Stimulated activated CD4-positive, alpha-beta T cell treated with anti-CD3 and anti-CD28 coated beads, TNF-alpha, amount 100 ng/mL, for 24 hours (primary cell): ENCODE measurements at places on chromosomes 6 and 20.
A peak's percentile ranks its signal among the peaks of the same experiment; 100 is the strongest.

DNA sequence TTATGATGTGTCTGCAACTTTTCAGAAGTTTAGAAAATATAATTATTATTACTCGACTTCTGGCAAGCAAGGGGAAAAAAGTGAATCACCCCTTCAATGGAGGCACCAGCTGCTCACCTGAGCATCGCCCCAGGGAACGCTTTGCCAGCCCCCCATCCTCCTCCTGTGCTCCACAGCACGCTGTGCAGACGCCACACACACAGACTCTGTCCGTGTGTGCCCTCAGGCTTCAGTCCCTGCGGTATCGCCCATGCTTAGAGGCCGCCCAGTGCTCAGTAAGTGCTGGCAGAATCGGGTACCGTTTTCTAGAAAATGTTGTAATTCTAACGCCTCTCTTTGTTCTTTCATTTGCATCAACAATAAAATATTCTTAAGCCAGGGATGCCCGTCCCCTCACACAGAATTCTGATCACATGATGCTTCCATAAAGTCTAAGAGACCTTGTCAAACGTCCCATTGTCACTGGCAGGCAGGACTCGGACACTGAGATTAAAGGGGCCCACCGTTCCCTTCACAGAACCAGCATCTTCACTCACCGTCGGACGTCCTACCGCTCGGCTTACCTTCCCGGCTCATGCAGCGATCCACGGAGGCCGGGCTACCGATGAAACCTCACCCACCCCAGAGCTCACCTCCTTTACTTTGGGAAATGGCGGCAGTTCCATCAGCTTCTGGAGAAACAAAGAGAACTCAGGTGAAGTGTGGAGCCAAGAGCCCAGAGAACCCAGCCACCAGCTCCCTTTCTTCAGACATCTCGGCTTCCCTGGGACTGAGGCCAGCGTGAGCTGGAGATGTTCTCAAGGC is 105.5 kb downstream of the DLL1 start:
- DNase-seq = no peak

DNA sequence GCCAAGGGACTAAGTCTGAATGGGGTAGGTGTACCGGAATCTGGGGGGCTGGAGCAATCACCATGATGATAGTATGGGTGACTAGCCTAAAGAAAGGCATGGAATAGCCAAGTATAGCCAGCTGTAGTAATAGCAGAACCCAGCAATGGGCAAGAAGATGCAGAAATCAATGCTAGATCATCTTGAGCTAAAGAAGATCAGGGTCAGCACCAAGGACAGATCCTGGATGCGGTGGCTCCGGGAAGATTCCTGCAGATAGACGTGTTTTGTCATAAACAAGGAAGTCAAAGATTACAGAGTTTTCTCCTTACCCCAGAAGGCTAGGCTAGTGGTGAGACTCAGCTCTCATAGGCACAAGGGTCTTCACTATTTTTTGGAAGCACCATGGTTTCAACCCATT is 561.6 kb upstream of the CHD6 start:
- DNase-seq = no peak

DNA sequence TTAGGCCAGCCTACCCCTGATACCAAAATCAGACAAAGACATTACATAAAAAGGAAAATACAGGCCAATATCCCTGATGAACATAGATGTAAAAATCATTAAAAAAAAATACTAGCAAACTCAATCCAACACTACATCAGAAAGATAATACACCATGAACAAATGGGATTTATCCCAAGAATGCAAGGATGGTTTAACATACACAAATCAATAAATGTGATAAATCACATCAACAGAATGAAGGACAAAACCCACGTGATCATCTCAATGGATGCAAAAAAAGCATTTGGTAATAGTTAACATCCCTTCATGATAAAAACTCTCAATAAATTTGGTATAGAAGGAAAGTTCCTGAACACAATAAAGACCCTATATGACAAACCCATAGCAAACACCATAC is 63.8 kb downstream of the SLC22A2 start:
- DNase-seq = no peak

DNA sequence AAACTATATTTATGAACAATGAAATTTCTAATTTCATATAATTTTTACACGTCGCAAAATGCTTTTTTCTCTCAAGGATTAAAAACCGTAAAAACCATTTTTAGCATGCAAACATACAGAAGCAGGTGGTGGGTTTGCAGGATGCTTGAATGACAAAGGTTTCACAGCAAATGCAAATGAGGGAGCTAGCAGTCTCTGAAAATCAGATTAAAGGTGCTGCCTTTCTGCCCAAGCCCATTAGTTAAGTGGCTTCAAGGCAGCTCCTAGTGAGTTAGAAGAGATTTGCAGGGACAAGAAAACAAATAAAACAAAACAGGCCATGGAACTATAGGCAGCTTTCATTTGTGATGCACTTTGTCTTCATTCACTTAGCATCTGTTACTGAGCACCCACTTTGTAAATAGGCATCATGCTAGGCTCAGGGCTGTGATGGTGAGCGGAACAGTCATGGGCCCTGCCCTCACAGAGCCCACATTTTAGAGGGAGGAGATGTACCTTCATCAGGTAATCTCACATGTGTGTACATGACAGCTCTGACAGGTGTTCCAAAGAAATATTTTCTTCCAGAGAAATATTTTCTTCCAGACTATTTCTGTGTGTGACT is 29.5 kb downstream of the NAPB start:
- no peak for DNase-seq

GRCh38 chr6:129672881-129673631 is 36.9 kb downstream of the ARHGAP18 start:
- no peak for DNase-seq

DNA sequence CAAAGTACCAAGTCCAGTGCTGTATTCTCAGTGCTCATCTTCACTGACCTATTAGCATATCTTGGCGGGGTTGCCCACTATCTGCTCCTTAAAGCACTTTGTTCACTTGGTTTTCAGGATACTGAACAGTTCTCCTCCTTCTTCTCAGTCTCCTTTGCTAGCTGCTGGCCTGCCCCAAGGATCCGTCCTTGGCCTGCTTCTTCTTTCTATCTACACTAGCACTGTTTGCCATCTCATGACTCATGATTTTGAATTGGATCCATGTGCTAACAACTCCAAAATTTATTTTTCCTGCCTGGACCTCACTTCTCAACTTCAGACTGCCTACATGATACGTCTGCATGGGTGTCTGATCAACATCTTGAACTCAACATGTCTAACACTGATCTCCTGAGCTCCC is 15.5 kb downstream of the TPD52L1 start:
- no peak for DNase-seq

- DNase-seq = no peak
These were observed 370.4 kb downstream of the PREX1 start for GRCh38 chr20:48457193-48458002.

DNA sequence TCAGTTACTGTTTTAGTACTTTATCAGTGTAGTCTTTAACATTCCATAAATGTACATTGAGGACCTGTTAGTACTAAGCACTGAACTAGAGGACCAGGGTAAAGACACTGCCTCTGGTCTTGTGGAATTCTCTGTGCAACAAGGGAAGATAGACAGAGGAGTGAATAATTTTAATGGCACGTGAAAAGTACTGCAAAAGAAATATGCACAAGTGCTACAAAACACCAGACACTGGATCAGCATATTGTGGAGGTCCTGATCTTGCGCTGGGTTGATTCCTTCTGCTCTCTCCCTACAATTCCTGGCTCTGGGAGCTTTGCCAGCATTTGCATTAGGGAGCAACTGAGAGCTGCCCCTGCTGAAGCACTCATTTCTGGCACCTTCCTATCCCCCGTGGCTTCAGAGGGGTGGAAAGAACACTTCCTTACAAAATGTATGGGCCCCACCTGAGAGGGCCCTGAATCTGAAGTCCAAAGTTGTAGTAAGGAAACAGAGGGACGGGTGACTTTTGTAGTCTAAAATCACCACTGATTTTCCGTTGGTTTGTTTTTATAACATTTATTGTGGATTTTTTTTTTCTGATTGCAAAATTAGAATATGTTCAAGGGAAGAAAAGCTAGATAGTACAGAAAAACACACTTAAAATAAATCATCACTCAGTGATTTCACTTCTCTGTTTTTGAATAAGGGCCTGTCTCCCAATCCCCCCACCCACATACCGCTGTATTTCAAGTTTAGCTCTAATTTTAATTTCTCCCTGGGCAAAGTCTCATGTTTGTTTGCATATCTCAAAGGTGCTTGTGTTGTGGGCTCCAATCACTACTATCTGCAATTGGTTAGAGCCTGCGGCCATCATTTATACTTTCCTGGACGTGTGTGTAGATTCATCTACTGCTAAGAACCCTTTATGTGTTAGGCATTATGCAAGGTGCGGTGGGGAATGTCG is 4.9 kb downstream of the PKIG start:
- no peak for DNase-seq

- no peak for DNase-seq
These were observed 17.4 kb upstream of the LY86 start for GRCh38 chr6:6570929-6571671.

- DNase-seq = no peak
These were observed 255.5 kb upstream of the RUNX2 start for GRCh38 chr6:45072673-45073072.

GRCh38 chr20:2302384-2303060 is 6.7 kb downstream of the TGM3 start:
- no peak for DNase-seq

- DNase-seq = no peak
These were observed 361.9 kb upstream of the JARID2 start for GRCh38 chr6:14883921-14884320.

DNA sequence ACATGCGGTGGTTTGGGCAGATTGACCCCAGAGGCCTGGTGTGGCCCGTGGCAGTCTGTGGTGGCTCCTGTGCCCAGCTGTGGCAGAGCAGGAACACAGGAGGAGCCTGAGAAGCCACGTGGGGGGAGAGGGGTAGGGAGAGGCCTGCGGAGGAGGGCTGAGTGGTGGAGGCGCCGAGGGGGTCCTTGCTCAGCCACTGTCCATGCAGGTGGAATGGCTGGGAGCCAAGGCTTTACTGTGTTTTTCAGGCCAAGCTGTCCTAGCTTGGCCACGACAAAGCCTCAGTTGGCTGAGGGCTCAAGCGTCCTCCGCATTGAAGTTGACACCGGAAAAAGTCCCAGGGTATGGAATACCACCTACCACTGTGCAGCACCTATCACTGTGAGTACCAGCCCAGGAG is 107.0 kb downstream of the VEGFA start:
- DNase-seq = no peak

DNA sequence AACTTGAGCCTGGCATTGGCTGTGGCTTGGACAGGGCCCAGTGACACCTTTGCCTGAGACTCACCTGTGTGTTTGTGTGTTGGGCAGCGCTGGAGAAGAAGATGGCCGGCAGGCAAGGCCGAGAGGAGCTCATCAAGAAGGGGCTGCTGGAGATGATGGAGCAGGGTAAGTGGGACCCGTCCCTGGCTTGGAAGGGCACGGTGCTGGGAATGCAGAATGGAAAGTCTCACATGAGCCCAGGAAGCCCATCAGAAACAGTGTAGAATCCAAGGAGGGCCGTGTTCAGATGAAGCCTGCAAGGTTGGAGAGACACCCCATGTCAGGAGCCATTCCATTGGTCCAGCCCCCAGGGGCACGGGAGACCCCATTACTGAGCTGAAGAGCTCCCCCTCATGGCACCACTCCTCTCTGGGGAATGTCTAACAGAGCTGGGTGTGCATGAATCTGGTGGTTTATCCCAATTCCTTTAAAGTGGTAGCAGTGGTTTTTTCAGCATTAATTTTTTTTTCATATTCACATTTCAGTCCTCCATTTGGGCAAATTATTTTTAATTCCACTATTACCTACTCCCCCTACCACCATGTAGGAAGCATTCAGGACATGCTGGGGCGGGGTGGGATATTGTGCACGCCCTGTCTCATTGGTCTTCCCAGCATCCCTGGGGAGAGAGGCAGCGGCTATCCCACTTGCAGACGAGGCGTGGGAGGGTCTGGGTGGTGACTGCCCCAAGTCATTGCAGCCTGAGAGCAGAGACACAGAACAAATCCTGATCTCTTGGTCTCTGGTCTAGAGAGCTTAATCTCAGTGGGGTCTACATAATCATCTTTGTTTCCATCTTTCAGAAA is 143.6 kb downstream of the PHACTR3 start:
- DNase-seq = no peak

DNA sequence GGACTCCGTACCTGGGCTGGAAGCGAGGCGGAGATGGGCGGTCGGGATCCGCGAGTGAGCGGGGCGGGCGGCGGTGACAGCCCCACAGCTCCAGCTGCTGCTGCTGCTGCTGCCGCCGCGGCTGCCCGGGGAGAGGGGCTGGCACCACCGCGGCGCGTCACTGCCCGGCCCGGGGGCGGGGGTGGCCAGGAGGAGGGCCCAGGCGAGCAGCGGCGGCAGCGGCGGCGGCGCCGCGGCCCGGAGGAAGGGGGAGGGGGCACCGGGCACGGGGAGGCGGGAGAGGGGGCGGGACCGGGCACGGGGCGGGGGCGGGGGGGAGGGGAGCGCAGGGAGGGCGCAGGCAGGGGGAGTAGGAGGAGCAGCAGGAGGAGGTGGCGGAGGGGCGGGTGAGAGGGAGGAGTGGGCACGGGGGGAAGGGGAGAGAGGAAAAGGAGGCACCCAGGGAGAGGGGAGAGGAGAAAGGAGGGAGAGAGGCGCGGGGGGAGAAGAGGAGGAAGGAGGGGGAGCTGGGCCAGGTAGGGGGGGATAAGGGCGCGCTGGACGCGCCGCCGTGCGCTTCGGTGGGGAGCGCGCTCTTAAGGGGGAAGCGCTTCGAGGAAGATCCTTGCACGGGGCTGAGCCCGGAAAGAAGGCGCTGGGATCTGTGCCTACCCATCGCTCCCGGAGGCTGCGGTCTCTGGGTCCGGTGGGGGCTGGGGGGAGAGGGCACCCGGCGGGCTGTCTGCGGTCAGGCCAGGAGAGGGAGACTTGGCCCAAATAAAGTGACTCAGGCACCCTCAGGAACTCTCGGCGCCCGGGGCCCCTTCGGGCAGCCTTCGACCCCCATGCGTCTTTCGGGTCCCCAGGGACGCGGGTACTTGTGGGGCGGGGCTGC is 101.5 kb downstream of the NOL4L start:
- DNase-seq = peak; percentile 57

DNA sequence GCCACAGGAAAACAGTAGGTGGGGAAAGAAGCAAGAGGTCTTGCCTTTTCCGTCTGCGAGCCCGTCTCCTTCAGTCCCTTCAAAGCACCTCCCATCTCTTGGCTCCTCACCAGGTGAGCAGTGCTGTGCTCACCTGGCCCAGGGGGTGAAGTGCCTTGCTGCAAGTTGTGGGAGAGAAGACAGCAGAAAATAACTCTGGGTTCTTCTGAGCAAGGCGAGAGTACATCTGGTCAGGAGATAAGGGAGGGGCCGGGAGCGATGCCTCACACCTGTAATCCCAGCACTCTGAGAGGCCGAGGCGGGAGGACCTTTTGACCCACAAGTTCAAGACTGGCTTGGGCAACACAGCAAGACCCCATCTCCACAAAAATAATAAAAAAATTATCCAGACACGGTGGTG is 35.6 kb upstream of the TGM3 start:
- DNase-seq = no peak

GRCh38 chr6:67897998-67898607 is 737.0 kb upstream of the ADGRB3 start:
- no peak for DNase-seq

GRCh38 chr6:111204305-111204704 is 117.0 kb downstream of the SLC16A10 start:
- DNase-seq = no peak
